ENCODE measurements at places on chromosomes 3 and 15.

GRCh38 chr15:76993114-76993725, 1.7 kb upstream of the PSTPIP1 start:
- DNase-seq, result no peak

DNA sequence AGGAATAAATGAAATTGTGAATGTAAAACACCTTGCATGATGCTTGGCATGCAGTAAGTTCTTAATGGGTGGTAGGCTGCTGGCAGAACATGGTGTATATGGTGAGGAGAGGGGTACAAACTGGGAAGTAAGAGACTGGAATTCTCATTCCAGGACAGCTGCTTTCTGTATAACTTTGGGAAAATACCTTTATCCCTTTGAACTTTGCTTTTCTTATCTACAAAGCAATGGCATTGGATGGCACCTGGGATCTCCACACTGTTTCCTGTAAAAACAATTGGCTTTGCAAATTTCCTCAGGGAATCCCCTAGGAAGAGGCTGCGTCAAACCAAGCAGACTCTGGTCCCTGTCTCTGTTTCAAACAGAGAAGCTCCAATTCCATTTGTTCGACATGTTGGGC, 100.7 kb upstream of the SLC4A7 start:
- no peak for DNase-seq

GRCh38 chr3:122457706-122458105, 41.8 kb upstream of the WDR5B start:
- no peak for DNase-seq

- no peak for DNase-seq
Measured at GRCh38 chr15:99477791-99478471, 87.9 kb upstream of the MEF2A start.

GRCh38 chr3:159322322-159322939, 520.6 kb downstream of the MFSD1 start:
- no peak for DNase-seq

DNA sequence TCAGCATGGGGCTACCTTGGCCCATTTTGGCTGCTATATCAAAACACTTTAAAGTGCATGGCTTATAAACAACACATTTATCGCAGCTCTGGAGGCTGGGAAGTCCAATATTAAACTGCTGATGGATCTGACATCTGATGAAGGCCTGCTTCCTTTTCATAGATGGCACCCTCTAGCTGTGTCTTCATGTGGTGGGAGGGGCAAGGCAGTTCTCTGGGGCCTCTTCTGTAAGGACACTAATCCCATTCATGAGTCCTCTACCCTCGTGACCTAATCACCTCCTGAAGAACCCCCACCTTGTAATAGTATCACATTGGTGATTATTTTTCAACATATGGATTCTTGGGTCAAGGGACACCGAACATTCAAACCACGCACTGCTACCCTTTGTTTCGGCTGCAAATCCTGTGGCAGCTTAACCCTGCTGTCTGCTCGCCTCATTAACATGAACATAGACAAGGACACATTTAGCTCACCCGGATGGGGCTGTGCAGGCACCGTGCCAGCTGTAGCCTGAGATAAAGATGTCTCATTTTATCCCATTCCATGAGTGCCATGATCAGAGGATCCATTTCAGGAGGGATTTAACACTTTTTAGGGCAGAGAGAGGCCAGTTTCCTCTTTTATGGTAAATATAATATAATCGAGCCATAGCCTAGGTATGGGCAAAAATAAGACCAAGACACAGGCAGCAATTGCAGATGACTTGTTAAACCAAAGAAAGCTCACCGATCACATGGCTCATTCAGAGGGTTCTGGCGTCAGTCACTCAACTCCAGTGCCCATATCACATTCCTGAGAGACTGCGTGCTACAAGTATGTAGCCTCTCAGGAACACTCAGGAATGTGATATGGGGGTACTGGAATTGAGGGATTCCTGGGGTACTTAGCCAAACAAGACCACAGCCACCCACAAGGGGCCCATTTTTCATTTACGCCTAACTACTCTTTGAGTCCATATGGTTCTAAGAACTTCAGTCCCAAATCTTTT, 251.1 kb upstream of the ST8SIA2 start:
- no peak for DNase-seq

DNA sequence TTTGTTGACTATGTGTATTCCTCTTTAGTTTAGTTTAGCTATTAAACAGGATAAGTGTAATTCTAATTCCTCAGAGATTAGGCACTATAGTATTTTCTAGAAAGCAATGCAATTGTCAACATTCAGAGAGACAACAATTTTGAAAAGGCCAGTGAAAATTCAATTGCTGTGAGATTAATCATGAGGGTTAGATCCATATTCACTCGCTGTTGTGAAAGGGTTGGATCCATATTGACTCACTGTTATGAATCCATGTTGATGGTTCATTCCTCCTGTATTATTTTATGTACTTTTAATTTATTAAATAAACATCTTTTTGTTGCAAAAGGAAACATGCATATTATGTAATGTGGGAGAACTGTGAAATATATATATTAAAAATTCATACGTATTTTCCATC, 641 bp downstream of the TRAT1 start:
- no peak for DNase-seq
